ENCODE measurements at places on chromosomes 6 and 20.

GRCh38 chr6:147222160-147222838 is 18.1 kb downstream of the STXBP5 start:
- DNase-seq: no peak

GRCh38 chr6:26222571-26222970 is 135.3 kb downstream of the HFE start:
- no peak for DNase-seq

DNA sequence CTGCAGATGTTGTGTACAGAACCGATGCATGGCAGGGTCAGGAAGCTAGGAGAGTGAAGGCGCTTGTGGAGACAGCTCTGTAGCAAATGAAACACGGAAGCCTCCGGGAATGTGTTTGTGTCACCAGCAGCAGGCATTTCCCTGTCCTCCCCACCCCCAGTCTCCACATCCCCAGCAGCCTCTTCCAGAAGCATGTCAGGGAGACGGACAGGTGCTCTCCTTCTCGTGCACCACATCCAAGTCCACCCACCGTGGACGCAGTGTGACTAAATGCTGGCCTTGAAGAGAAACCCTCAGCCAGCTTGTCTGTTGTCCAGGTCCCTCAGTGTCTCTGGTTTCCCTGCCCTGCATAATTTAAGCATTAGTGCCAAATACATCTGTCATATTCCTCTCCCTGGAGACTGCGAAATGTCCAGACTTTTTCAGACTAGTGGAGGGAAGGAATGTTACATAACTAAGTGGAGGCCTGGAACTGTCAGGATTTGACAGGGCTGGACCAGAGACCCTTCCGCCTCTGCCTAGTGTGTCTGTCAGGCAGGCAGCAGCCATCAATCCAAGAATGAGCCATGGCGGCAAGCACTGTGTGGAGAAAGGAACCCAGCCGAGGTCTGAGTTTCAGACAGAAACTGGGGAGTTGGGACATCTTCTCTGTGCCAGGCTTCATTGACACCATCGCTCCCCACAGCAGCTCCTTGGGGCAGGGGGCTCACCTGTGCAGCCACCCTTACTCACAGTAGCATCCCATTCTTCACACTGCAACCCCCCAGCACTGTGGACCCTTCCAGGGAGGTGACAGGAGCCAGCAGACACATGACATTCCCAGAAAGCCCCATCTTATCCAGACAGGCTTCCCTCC is 26.6 kb upstream of the PI16 start:
- no peak for DNase-seq

DNA sequence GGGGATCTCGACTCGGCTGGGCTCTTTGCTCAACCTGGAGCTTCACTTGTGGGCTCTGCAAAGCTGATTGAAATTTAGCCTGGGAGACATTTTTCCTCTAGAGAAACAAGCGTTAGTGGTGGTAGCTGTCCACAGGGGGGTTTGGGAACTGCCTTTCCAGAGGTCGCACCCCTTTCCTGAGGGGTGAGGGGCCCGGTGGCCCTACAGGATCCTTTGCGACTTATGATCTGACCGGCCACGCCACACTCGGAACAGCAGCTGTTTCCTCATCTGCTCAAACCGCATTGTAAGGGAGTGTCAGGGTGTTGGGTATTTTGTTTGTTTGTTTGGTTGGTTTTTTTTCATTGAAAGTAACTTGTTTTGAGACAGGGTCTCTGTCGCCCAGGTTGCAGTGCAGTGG is 21.0 kb downstream of the PNLDC1 start:
- no peak for DNase-seq

GRCh38 chr6:74867291-74867690 is 338.6 kb downstream of the COL12A1 start:
- no peak for DNase-seq

DNA sequence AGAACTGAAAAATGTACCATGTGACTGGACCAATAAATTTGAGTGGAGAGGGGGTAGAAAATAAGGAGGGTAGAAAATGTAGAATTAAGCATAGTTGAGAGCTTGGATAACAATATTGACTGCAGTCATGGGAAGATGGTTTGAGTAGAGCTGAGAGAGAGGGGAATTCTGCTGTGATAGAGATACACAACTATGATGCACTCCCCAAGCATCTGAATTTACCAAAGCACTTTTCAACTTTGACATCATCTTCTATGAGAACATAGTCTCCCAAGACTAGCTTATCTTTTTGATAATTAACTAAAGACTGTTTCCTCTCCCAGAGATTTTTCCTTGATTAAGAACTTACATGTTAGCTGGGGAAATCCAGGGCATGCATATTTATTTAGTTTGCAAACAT is 103.1 kb downstream of the TNFRSF21 start:
- peak; percentile 91 for DNase-seq

DNA sequence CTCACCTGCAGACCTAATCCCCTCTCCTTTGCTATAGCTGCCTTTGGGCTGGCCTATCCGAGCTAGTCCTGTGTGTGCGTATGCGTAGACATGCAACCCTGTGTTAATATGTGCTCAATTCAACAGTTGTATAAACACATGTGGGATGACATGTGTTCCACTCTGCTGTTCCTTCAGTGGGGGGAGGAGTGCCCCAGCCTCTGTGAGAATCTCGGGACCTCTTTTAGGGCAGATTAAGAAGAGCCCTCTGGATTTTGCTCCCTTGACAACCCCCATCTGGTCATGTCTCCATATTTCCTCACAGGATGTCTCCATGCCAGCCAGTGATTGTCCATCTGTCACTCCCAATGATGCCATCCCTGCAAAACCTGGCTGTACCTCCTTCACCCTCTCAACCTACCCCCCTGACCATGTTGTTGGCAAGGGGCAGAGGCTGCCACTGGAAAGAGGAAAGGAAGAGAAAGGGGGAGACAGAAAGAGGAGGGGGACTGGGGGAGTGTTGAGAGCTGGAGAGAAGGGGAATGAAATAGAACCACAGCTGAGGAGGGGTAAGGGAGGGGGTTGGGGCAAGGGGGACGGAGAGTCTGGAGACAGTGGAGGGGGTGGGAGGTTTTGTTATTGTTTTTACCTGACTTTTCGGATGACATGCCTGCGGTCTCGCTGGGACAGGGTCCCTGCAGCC is 417 bp downstream of the PRRT1 start:
- no peak for DNase-seq

GRCh38 chr6:158938811-158939254 is 61.2 kb downstream of the RSPH3 start:
- no peak for DNase-seq

DNA sequence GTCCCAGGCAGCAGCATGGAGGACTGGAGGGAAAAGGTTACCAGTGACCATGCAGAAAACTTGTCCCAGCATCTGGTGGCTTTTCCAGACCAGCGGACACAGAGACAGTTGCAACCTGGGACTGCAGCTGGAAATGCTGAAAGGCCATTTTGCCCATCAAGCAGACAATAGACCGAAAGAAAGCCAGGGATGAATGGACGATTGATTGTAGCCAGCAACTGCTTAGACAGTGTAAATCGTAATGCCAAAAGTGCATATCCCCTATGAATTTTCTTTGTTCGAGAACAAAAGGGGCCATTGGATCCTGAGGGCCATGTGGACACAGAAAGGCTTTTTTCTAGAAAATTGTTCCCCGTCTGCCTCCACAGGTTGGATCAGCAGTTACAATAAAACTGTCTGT is 115.7 kb downstream of the MBOAT1 start:
- no peak for DNase-seq

DNA sequence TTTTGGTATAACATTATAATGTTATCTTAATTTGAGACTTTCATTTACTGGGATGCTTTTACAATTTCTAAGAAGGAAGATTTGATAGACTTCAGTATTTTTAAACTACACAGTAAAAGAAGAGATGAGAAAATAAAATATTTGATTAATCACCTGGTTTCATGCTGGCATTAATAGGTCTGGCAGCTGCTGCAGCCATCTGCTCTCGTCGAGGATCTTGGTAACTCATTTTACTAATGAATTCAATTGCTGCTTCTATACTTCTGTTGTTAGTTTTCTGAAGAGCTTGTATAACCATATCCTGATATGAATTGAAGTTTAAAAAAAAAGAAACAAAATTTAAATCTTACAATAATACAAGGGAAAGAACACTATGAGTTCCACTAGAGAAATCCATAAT is 23.0 kb downstream of the LATS1 start:
- no peak for DNase-seq

GRCh38 chr6:109087661-109088264 is 6.9 kb downstream of the SESN1 start:
- no peak for DNase-seq

DNA sequence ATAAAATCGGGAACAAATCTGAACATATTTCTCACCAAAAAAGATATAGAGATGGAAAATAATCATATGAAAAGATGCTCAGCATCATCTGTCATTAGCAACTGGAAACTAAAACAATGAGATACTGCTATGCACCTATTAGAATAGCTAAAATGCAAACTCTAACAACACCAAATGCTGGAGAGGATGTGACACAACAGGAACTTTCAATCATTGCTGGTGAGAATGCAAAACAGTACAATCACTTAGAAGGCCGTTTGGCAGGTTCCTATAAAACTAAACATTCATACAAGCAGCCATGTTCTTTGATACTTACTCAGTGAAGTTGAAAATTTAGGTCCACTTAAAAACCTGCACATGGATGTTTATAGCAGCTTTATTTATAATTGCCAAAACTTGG is 67.0 kb downstream of the FAM50B start:
- no peak for DNase-seq

DNA sequence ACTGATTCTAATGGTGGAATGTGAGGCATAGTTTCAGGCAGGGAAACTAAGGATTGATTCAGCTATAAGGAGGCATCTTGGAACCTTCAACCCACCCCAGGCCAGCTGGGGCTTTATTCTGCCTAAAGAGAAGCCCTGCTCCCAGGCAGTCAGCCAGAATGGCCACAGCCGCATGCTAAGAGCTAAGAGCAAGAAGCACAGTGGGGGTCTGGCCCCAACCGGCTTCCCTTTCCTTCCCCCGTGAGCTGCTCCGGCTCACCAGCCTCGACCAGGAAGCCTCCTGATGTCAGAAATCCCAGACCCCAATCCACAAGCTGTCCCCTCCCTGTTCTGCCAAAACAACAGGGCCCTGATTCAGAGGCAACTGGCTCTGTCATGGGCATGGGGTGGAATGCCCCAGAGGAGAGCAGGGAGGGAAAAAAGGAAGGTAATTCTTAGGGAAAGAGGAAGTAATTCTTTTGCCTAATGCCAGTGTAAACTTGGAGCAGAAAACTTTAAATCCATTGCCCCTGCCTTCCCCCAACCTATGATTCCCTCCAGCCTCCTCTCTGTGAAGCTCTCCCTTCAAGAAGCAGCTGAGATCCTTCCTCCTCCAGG is 6.9 kb downstream of the GRM4 start:
- no peak for DNase-seq

All from epithelial cell of proximal tubule (primary cell).